ENCODE measurements at places on chromosomes 7 and 10.

- DNase-seq, result no peak
Observed at GRCh38 chr10:63205421-63205820, 72.3 kb downstream of the NRBF2 start.

- DNase-seq, result no peak
Observed at GRCh38 chr10:78991187-78991586, 77.6 kb upstream of the ZMIZ1 start.

GRCh38 chr7:82430500-82431465 is 12.8 kb downstream of the CACNA2D1 start:
- no peak for DNase-seq

DNA sequence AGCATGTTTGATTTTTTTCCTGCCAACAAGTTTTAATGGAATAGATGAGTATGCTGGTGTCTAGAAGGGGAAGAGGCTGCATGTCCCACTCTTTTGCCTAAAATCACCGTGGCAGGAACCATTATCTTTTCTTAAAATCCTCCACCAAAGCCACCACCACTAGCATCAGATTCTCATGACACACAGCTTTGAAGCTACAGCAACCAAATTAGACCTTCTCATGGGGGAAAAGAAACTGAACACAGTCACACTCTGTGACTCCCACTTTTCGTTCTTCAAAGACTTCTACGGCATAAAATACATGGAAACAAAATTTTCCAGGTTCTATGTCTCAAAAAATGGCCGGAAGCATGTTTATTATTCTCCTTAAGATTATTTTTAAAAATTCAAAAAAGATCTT is 81.8 kb downstream of the SGMS1 start:
- DNase-seq, result no peak

- no peak for DNase-seq
Observed at GRCh38 chr7:9863545-9863944, 1110.1 kb upstream of the PHF14 start.

GRCh38 chr7:115293628-115294240 is 371.8 kb downstream of the MDFIC start:
- no peak for DNase-seq

- no peak for DNase-seq
Observed at GRCh38 chr10:90958781-90959180, 37.9 kb upstream of the ANKRD1 start.

DNA sequence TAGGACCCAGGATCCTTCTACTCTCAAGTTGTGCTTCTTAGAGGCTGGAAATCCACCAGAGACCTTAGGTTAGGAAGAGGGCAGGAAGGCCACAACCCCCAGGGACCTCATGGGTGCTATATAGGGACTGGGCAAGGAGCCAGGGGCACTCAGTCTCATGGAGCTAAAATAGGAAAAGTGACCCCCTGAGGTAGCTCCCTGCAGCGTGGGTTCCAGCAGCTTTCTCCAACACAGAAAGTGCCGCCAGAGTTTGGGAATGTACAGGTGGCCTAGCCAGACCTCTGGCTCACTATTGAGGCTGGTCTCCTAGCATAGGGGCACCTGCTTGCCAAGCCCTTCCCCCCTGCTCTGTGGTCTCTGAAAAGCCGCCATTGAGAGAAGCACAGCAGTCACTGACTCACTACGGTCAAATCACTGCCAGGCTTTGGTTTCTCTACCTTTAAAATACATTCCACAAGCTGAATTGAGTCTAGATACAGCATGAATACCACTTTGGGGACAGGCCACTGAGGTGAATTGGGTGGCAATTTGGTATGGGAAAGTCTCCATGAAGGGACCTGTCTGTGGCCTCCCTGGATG is 333.2 kb upstream of the PODXL start:
- DNase-seq, result no peak

GRCh38 chr7:146503844-146504243 is 387.2 kb downstream of the CNTNAP2 start:
- DNase-seq, result no peak

- no peak for DNase-seq
Observed at GRCh38 chr10:484925-485661, 204.4 kb downstream of the DIP2C start.

GRCh38 chr7:73936967-73937366 is 76.0 kb downstream of the TMEM270 start:
- no peak for DNase-seq

GRCh38 chr10:132005147-132005546 is 23.4 kb upstream of the BNIP3 start:
- DNase-seq, result no peak

DNA sequence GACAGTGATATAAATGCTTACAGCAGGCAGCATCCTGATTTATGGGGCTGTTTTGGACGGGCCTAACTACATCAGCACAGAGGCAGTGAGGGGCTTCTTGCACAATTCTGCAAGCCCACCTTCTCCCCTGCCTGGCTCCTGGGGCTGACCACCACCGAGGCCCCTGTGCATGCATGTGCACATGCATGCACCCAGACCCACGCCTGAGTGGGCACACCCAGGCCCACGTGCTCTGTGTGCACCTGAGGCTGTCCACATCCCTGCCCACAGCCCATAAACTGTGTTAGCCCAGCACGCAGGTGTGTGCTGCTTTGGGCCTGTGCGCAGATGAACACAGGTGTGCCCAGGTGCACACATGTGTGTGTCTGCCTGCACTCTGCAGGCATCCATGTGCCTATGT is 40.0 kb downstream of the ZMIZ1 start:
- DNase-seq, result no peak

GRCh38 chr10:77639756-77640155 is 2.1 kb upstream of the KCNMA1 start:
- no peak for DNase-seq

GRCh38 chr10:88467835-88468485 is 115.2 kb downstream of the RNLS start:
- DNase-seq, result no peak

GRCh38 chr10:13859979-13860654 is 273.4 kb downstream of the PRPF18 start:
- DNase-seq, result no peak

- DNase-seq, result no peak
Observed at GRCh38 chr7:157580324-157580723, 243.5 kb downstream of the DNAJB6 start.

GRCh38 chr7:5584096-5584495 is 160.5 kb upstream of the TNRC18 start:
- DNase-seq, result no peak

DNA sequence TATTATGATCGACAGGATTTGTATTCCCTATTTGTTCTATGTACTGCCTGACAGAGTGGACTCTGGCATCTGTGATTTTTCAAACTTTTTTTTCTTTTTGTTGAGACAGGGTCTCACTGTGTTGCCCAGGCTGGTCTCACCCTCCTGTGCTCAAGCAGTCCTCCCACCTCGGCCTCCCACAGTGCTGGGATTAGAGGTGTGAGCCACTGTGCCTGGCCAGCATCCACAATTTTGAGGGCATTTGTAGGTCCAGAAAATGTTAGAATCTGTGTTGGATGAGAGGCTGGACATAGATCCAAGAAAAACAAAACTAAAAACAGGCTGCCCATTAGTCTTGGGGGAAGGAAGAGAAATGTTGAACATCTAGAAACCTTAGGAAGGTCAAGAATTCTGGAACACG is 34.3 kb downstream of the SGPL1 start:
- no peak for DNase-seq

DNA sequence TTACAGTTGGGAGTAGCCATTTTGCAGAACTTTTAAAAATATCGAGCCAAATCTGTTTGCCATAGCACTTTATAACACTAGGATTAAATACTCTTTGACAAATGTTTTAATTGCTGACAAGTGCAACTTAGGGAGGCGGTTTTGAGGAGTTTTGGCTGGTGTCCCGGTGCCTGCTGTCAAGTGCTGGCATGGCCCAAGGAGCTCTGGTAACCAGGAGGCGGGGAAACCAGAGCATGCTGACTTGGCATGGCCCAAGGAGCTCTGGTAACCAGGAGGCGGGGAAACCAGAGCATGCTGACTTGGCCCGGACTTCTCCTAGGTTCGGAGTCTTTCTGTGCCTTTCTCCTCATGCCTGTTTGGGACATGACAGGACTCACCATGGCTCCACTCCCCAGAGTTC is 30.8 kb upstream of the ZNF32 start:
- DNase-seq, result no peak

DNA sequence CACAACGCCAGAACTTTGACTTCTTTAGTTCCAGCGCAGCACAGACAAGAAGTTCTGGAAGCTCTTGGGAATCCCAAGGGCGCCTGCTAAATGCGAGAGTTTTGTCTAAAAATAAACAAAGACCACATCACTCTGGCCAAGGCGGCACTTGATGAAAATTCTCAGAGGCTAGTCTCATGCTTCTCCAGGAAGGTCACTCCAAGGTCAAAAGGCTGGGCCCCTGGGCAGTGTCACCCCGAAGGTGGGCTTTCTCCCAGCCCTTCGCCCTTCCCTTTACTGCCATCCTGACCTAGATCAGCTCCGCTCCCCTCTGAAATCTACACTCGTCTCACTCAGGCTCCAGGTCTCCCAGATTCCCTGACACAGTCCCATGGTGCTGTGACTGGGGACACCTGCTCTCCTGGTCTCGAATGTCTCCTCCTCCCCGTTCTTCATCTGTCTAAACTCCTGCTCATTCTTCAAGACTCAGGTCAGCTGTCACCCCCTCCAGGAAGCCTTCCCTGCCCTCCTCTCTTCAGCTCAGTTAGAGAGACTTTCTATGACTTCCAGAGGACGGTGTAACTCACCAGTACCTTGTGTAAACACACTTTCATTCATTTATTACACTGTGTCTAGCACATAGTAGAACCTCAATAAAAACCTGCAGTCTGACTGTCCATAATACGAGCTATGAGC is 10.5 kb downstream of the FAM53B start:
- no peak for DNase-seq

DNA sequence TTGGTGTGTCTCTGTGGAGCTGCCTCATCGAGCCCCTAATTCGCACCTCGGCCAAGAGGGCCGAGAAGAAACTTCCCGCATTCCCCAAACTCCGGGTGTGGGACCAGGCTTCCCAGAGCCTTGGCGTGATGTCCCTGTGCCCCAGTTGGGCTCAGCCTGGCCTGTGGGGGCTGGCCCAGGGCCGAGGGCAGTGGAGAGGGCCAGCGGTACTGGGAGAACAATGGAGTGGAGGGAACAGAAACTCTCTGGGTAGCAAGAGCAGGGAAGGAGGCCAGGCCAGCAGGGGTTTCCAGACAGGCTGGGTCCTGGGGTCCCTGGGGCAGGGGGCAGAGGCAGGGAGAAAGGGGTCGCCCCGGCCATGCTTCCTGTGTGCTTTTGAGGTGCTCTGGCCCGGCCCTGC is 16.0 kb downstream of the TMEM270 start:
- DNase-seq, result no peak

DNA sequence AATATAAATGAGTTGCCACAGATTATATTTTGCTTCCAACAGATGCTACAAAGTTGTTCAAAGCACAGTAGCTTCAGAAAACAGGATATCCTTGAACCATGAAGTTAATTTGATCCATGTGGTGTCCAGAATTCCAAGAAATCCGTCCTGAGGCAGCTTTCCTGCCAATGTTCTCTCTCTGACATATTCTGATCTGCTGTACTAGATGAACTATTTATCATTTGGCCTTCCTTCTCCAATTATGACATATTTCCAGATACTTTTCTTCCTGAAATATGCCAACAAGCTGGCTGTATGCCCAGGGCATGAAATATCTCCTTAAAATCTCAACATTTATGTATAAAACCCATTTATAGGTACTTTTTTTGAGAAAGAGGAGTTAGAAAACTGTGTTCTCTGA is 141.1 kb downstream of the SPAG6 start:
- no peak for DNase-seq

GRCh38 chr7:38465956-38466355 is 165.2 kb downstream of the AMPH start:
- no peak for DNase-seq

- no peak for DNase-seq
Observed at GRCh38 chr7:139853506-139854123, 24.6 kb downstream of the TBXAS1 start.

DNA sequence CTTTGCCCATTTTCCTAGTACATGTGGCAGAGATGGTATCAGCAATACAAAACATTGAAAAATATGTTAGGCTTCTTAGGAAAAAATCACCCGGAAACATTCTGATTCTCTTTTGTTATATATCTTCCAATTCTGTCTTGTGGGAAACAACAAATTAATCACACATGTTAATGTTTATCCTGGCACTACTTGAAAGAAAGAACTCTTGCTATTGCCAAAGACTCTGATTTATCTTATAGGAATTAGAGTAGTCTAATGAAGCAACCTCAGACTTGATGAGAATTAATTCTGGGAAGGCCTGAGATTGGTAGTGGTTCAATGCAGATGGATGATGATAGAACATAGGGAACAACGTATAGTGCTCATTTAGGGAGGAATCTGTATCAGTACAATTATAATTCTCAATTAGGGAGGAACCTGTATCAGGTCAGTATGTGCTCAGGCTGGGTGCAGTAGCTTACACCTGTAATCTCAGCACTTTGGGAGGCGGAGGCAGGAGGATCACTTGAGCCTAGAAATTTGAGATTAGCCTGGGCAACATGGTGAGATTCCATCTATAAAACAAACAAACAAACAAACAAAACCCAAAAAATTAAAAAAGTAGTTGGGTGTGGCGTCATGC is 50.7 kb downstream of the TAS2R16 start:
- no peak for DNase-seq

DNA sequence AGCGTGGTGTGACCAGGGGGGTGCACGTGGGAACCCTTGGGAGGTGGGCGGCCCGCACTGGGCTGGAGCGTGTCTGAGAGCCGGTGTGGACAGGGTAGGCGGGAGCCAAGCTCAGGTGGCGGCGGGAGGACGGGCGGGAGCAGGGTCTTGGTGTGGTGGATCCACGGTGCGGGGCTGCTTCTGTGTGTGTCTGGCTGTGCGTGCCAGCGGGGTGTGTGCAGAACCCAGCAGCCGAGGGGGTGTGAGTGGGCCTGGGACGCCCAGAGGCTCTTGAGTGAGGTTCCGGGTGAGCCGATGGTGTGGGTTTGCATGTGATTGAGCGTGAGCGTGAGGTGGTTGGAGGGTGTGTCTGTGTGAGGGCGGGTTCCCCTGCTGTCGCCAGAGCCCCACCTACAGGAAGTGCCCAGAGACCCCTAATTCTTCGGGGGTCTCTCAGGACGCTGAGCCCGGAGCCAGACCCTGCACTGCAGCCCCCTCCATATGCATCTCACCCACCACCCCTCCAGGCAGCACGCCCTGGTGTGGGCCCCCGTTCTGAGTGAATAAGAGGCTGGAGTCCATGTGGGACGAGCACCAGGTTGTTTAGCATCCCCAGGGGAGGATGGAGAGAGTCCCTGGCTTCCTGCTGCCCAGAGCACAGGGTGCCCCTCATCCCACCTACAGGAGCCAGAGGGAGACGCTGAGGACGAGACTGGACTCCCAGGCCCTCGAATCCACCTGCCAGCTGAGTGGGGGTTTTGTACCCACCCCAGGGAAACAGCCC is 78.2 kb downstream of the ELFN1 start:
- DNase-seq, result no peak

- no peak for DNase-seq
Observed at GRCh38 chr10:104218751-104219150, 13.4 kb downstream of the CFAP43 start.

- no peak for DNase-seq
Observed at GRCh38 chr7:1192171-1192676, 32.2 kb upstream of the ZFAND2A start.

DNA sequence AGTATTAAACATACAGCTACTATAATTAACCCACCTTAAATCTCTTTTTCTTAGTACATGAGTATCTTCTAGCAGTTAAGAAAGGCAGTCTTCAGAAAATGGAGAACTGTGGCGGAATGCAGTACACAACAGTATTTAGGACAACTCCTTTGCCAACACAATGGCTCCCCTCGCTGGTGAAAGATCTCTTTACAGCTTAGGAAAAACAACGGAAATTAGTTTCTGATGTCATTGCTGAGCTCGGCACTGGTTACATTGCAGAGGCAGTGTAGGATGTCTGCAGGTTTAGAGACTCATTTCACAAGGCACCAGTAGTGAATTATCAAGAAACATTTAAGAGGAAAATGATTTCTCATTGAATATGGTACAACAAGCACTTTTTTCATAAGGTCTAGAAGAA is 43.4 kb downstream of the GLRX3 start:
- DNase-seq, result peak; percentile 8
